T-helper 22 cell (primary cell): ENCODE measurements at places on chromosomes 7 and 10.

GRCh38 chr10:73287441-73287840, 35.0 kb upstream of the MRPS16 start:
- DNase-seq = no peak

GRCh38 chr7:149610441-149611011, 112.9 kb upstream of the ZNF746 start:
- DNase-seq = no peak

DNA sequence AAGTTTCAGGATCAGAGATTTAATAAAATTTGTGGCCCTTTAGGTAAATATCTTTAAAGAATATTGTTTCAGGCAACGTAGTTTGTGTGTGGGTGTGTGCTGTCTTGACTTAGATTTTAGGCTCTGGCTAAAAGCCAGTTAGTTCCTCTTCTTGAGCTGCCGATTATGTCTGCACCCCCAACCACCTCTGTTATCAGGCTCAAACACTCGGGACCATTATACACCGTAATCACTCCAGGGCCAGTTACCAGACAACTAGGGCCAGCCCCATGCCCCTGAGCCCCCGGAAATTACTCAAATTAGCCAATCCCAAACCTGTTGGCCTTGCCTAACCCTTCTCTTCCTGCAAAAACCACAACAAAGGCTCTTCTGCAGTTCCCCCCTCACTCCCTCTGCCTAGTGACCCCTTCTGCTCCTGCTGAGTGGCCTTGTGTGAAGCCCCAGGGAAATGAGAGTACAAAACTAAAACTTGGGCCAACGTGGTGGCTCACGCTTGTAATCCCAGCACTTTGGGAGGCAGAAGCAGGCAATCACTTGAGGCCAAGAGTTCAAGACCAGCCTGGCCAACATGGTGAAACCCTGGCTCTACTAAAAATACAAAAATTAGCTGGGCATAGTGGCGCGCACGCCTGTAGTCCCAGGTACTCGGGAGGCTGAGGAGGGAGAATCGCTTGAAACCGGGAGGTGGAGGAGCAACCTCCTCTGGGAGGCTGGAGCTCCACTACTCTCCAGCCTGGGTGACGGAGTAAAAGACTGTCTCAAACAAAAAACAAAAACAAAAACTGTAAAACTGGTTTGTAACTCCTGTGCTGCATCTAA, 9.2 kb upstream of the HNRNPF start:
- peak; percentile 44 for DNase-seq

DNA sequence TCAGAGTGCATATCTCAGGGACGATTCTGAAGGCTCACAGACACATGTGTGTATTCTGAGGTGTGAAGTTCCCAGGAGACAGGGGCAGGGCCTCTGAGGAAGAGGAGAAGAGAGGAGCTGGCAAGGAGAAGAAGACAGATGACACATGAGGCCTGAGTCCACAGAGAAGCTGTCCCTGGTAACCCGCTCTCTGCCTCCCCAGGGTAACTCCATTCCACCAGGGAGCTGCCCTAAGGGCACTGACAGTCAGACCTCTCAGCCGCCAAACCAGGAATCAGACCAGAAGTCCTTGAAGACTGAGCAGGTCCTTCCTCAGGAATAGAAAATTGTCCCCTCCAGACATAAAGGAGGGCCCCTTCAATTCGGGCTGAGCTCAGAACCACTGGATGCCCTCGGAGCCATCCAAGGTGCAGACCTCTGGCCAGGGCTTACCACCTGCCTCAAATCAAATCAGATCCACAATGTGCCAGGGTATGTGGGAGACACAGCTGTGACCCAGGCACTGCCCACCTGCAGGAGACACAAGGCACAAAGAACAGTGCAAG, 57.4 kb downstream of the TLL2 start:
- DNase-seq = no peak

DNA sequence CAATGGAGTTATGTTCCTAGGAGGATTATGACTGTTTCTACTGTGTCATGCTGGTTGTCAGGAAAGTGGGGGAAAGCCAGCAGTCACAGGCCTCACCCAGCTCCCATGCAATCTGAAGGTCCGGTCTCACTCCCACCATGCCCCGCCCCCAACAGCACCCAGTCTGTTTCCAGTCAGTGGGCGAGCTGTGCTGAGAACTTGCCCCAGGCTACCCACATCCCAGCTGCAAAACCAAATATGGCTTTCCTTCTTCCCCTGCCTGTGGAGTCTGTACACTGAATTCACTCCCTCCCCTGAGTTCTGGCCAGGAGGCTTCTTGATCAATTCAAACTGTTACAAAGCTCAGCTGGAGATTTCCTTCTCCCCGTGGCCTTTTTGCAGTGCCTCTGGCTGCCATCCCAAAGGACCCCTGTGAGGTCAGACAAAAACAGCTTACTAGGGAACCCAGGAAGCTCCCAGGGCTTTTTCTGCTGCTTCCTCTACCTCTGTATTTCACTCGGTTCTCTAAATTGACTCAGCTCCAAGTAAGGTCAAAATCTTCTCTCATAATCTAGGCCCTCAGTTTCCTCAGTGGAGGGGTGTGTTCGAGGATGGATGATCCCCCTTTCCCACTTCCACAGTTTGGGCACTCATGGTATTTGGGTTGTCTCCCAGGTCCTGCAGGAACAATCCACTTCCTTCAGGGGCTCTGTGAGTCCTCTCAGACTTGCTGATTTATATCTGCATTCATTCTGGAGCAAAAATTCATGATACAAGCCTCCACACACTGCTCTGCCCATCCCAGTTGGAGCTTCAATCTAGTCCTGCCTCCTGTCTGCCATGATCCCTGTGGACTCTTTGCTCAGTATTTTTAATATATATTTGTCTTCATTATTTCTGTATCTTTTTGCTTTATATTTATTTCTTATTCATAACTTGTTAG, 205.5 kb downstream of the SEMA3D start:
- DNase-seq = no peak

DNA sequence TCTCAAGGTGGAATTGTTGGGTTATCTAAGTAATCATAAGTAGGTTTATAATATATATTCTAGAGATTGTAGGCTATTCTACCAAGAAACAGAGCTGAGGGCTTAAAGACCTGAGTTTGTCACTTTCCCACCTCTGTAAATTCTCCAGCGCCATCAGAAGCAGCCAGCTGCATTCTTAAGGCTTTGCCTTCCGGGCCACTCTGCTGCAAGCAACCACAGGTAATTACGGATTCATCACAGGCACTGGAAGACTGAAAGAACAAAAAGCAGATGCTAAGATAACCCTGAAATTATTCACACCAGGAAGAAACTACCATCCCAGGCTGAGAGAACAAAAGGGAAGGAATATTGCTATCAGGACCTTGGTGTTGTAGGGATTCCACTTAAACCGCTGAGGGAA, 137.8 kb upstream of the JCAD start:
- DNase-seq = no peak

GRCh38 chr7:154769527-154769926, 233.4 kb downstream of the PAXIP1 start:
- DNase-seq = no peak

DNA sequence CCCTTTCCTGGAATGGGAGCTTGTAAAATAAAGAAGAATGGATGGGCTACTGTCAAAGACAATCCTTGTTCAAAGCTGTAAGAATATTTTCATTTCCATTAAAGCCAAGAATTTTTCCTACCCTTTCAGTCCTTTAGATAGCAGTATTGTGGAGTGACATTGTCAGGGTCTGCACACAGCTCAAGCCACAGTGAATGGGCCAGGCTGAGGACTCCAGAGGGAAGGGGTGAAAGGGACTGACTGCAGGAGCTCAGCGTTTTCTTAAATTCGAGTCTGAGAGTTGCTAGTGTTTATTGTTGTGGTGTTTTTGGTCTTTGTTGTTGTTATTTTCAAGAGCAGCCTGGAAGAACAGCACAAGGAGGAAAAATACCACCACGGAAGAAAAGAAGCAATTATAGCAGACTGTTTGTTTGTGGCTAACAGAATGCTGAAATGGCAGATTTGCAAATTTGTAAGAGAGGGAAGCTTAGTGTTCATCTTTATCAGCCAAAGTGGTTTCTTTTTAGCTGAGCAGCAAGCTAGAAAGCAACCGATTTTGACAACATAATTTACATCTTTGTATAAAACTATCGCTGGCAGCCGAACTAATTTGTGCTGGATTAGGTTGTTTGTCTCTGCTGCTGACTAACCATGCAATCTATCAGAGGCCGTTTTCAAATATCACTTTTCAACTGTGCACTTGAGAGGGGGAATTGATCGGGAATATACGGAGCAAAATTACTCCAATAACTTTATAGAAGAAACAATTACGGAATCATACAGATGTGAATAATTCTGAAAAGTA, 192.1 kb downstream of the LRMDA start:
- DNase-seq = no peak

DNA sequence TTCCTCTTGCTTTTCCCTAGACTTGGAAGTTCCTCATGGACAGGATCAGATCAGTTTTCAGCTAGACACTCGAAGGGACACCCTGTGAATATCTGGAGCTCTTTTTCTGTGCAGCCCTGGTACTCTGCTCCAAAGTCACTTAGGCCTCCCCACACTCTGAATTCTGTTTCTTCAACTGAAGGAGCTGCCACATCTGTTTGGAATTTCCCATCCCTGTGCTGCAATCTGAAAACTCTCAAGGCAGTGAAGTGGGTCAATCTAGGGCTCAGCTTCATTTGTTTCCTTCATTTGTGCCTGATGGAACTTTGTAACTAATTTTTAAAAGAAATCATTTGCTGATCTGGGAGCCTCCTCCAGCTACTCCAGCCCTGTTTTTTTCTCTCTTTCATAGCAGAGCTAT, 9.6 kb downstream of the EPC1 start:
- no peak for DNase-seq

- no peak for DNase-seq
Observed at GRCh38 chr10:121792198-121792597, 135.6 kb downstream of the ATE1 start.

GRCh38 chr10:128087884-128088709, 38.1 kb downstream of the MKI67 start:
- DNase-seq = no peak

GRCh38 chr7:39733881-39734632, 110.7 kb downstream of the RALA start:
- peak; percentile 14 for DNase-seq

DNA sequence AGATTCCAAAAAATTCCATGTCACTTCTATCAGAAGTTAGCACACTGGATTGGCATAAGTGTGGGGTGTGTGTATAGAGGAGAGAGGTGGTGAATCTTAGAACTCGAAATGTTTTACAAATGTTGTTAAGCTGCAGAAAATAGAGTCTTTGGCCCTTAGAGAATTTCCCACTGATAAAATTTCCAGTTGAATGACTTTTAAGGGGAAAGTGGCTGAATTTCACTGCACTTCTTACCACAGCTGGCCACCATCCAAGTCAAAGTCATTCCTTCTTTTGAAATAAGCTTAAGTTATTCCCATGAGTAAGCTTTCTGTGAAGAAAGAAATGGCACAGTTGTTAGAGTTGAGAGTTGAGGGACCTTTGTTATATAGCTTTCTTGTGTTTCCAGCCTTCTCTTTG, 13.9 kb downstream of the VCL start:
- DNase-seq = no peak

DNA sequence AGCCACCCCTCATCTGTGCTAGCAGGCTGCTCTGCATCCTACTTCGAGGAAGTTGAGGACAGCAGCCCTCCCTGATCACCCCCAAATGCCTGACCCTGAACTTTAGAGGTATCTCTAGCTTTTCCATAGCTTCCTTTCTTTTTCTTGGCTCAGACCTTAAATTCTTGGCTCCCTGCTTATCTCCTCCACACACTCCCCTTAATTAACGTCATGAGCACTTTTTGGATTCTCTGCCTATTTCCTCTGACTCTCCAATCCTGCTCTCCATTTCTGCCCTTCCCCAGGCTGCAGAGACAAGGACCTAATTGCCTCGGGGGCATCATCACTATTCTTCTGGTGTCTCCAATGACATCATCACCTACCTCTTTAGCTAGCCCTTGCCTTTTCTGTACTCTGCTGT, 40.8 kb upstream of the SEC61G start:
- DNase-seq = no peak

GRCh38 chr10:63866747-63867140, 345.5 kb downstream of the REEP3 start:
- DNase-seq = no peak

DNA sequence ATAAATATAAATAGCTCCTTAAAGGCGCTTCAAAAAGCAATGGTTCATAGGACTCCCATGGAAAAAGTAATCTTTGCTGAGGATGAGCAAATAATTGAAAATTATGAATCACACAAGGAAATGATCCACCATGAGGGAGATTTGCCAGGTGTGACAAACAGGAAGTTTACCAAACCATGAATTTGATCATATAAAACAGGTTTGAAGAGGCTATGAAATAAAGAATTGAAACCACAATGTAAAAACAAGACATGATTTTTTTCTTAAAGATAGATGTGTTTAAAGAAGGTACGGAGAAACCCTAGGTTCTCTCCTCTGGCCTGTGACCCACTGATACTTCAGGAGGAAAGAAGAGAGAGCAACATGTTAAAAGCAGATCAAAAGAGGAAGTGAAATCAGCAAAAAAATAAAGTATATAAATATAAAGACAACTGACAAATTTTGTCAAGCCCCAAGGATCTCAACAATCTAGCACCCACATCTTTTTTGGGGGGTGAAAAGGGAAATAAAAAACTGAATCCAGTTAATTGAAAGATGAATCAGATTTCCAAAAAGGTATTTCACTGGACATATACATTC, 111.3 kb upstream of the ASAH2 start:
- no peak for DNase-seq

GRCh38 chr7:95246831-95247370, 77.4 kb downstream of the PON1 start:
- no peak for DNase-seq

DNA sequence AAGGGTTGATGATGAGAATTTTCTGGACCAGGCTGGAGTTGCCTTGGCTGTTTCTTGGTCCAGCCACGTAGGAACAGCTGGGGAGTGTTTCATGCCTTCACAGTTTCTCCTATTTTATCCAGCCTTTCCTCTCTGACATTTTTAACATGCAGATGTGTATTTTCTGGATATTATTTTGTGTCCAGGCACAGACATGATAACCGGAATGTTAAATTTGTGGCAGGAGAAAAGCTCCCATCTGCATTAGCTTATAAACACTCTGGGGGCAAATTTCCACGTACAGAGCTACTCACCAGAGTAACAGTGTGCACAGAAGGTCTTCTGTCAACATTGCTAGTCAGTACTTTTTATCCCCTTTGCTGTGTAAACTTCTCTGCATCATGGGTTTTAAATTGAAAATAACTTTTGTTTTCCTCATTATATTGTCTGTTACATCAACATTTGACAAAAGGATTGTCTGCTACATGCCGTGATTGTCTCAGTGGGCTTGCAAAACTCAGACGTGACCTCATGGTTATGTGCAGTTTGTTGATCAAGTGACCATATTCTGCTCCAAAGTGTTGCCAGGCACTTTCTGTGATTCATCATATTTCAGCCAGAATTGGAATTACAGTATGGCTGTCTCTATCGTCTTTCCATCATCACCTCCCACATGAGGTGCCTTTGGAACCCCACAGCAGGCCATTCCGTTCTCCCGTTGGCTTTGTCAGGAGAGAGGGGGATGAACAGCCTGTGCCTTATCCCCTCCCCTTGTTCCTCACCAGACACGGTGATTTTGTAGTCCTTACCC, 41.4 kb downstream of the INSYN2A start:
- no peak for DNase-seq

DNA sequence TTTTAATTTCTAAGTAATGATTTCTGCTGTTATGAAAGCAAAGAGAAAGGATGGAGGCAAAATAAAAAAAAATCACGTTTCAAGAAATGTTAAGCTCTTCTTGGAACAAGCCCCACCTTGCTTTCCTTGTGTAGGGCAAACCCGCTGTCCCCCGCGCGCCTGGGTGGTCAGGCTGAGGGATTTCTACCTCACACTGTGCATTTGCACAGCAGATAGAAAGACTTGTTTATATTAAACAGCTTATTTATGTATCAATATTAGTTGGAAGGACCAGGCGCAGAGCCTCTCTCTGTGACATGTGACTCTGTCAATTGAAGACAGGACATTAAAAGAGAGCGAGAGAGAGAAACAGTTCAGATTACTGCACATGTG, 2.4 kb downstream of the ADRB1 start:
- no peak for DNase-seq
